Myocyte (in vitro differentiated cells): ENCODE measurements at places on chromosomes 12 and 14. TPM values are rescaled to one million over a fixed set of nuclear protein-coding genes. Genes with fewer than 3 reads are reported as not detected.

DNA sequence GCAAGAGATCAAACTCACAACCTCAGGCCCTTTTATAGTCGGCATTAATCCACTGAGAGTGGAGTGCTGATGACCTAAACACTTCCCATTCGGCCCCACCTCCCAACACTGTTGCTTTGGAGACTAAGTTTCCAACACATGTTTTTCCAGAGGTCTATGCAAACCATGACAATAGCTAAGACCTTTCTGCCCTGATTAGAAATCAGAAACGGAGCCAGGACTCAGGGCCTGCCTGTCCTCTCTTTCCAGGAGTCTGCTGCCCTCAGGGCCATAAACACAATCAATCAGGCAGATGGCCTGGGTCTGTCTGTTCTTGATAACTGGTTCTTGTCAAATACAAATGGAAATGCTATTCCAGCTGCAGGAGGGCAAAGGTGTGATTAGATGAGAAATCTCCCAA, 97.2 kb upstream of the PSMC1 start:
- no peak for DNase-seq

- DNase-seq: peak; percentile 37
Observed at GRCh38 chr14:100679707-100680438, 46.8 kb upstream of the DLK1 start.

- no peak for DNase-seq
Observed at GRCh38 chr12:2260441-2260840, 207.7 kb downstream of the CACNA1C start.

DNA sequence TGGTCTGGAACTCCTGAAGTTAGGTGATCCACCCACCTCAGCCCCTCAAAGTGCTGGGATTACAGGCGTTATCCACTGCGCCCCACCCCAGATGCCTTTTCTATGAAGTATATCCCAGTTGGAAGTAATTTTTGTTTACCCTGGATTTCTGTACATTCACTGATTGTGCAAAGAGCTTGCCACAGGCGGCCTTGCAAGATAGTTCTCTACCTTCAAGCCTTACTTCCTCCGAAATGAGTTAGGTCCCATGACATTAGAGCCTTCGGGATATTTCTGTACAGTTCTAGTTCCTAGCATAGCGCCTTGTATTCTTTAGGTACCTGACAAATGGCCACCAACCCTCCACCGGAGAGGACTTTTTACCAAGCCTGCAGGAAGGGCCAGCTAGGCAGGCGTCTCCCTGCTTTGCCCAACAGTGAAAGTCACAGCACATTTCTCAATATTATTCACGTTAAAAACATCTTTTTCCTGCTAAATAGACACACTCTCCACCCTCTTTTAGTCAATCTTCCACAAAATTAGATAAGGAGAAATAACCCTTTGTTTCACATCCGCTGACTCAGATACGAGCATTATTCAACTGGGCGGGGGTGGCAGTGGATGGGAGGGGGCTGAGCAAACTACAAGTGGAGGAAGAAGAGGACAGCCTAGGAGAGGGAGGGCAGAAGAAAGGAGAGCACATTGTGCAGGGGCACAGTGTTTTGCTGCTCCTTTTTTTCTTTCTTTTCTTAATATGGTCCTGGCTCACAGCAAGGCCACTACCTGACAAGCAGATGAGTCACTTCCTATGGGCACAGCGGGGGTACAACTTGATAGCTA, 40.0 kb upstream of the CAPRIN2 start:
- no peak for DNase-seq

DNA sequence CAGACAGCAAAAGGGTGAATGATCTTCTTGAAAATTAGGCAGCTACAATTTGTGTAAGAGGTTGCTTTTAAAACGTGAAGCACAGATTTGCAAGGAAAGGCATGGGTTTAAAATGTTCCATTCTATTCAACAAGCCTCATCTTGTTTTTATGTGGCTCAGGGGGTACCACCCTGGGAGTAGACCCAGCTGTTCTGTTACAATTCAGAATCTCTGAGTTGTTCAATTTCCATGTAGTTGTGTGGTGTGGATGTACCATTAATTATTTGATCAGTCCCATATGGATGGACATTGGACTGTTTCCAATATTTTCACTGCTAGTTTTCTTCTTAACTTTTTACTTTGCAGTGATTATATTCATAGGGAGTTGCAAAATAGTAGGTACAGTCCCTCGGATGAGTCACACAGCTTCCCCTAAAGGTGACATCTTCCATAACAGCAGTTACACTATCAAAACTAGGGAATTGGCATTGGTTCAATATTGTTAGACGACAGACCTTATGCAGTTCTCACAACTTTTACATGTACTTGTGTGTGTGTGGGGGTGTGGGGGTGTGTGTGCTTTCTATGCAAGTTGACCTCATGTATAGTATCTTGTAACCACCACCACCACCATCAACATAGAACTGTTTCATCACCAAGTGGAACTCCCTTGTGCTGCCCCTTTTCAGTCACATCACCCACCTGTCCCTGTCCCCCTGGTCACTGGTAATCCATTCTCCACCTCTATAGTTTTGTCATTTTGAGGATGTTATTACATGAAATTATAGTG, 59.0 kb upstream of the CAPRIN2 start:
- DNase-seq: no peak

GRCh38 chr12:47812797-47813510, 6.7 kb downstream of the HDAC7 start:
- peak; percentile 88 for DNase-seq

GRCh38 chr12:95648990-95649791, 97.9 kb upstream of the USP44 start:
- DNase-seq: peak; percentile 64

DNA sequence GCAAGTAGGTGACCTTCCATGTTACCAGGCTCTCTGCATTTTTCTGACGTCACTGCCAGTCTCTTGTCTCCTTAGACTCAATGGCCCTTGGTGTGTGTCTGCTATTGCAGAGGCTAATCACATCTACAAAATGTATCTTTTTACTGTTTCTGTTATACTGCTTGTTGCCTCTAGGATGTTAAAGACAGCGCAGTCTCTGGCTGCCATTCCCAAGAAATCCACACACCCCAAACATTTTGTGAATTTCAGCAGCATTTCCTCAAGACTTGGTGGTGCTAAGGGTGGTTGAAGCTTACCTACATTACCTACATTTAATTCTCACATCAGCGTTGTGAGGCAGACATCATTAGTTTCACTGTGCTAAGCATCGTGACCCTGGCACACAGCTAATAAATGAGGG, 87.2 kb downstream of the C12orf75 start:
- peak; percentile 7 for DNase-seq

GRCh38 chr14:93960108-93960475, 16.3 kb downstream of the ASB2 start:
- no peak for DNase-seq

DNA sequence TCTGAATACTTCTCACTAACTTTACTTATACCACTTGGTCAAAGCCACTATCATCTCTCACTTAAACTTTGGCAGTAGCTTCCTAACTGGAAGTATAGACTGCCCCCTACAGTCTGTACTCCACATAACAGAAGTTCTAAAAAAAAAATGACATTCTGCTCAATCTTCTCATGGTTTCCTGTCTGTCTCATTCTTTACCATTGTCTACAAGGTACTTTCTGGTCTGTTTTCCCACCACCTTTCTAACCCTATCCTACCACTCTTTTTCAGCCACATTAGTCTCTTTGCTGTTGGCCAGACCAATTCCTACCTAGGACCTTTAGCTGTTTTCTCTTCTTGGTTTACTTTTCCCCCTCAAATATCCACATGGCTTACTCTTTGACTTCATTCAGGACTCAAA, 14.7 kb downstream of the CPSF6 start:
- DNase-seq: peak; percentile 41

GRCh38 chr14:51093371-51094281, 1.3 kb downstream of the TRIM9 start:
- peak; percentile 49 for DNase-seq

- no peak for DNase-seq
Observed at GRCh38 chr12:128268379-128268995, 1.5 kb downstream of the TMEM132C start.

DNA sequence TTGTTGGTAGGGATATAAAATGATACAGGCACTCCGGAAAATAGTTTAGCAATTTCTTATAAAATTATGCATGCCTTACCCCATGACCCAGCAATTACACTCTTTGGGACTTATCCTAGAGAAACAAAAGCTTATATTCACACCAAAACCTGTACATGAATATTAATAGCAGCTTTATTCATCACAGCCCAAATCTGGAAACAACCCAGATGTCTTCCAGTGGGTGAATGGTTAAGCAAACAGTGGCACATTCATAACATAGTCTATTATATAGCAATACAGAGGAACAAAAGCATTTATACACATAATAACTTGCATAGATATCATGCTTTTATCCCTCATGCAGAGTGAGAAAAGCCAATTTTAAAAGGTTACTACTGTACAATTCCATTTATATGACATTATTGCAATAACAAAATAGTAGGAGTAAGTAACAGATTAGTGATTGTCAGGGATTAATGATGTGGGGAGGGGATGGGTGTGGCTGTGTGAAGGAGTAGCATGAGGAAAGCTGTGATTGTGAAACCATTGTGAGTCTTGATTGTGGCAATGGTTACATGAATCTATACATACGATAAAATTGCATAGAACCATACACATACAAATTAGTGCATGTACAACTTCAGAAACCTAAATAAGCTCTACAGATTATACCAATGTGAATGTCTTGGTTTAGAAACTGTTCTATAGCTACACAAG, 363.1 kb upstream of the OR4E1 start:
- no peak for DNase-seq

DNA sequence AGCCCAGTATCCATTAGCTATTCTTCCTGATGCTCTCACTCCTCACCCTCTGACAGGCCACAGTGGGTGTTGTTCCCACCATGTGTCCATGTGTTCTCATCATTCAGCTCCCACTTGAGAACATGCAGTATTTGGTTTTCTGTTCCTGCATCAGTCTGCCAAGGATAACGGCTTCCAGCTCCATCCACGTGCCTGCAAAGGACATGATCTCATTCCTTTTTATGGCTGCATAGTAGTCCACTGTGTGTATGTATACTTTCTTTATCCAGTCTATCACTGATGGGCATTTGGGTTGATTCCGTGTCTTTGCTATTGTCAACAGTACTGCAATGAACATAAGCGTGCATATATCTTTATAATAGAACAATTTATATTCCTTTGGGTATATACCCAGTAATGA, 8.9 kb downstream of the ATG2B start:
- no peak for DNase-seq

DNA sequence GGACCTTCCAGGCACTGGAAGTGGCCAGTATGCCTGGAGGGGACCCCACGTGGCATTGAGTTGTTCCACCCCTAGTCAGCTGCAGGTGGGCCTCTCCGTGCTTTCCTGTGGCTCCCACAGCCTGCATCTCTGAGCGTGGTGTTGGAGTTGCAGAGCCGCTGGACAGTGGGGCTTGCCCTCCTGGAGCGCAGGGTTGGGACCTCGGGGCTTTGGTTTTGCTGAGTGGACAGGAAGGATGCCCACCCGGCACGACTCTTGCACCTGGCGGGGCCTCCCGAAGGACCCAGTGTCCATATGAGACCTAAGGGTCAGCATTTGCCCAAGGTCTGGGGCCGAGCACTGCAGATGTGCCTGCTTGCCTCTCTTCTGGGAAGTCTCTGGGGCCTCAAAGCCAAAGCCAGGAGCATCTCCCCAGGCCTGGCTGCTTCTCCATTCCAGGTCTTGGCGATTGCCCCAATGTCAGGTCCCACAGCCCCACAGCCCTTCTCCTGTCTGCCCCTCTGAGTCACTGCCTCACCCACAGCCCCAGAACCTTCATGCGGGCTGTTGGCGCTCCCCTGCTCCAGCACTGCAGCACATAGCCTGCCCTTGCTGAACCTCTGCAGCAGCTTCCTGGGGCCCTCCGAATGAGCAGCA, 1.5 kb downstream of the PACS2 start:
- peak; percentile 55 for DNase-seq

DNA sequence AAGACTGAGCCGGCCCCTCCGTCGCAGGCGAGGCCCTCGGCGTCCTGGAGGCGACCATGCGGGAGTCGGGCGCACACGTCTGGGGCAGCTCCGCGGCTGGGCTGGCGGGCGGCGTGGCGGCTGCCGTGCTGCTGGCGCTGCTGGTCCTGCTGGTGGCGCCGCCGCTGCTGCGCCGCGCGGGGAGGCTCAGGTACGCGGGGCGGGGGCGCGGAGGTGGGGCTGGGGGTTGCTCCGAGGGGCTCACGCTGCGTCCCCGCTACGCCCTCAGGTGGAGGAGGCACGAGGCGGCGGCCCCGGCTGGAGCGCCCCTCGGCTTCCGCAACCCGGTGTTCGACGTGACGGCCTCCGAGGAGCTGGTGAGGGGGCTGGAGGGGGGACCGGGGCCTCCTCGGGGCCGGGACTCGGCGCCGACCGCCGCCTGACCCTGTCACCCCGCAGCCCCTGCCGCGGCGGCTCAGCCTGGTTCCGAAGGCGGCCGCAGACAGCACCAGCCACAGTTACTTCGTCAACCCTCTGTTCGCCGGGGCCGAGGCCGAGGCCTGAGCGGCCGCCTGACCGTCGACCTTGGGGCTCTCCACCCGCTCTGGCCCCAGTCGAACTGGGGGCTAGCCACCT, 7.8 kb downstream of the AMN start:
- DNase-seq: no peak

DNA sequence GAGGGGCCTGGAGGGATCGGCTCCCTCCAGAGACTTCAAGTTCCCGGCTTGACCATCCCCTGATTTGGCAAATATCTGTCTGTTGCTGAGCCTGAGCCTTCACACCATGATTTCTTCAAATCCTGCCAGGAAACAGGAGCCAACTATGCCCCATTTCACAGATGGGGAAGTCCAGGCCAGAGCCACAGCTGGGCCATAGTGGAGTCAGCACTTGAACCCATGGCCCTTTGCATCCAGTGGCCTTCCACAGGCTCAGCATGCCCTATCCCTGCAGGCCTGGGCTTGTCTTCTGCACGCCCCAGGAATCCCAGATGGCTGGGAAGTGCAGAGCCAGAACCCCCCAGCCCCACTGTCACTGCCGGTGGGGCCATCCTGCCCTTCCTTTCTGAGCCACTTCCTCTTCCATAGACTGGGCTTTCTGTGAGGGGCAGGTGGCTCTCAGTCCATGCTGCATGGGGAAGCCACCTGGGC, 44.9 kb downstream of the CYP46A1 start:
- no peak for DNase-seq

GRCh38 chr14:106831322-106831720, 1304.9 kb downstream of the TMEM121 start:
- DNase-seq: peak; percentile 10

- no peak for DNase-seq
Observed at GRCh38 chr12:72135021-72135301, 137.2 kb upstream of the TRHDE start.

MANSC1 gene
- 0.10 and 0.21 TPM in 2 replicates for total RNA-seq

WSCD2 gene
- total RNA-seq: not detected in 2 replicates

TAS2R7 gene
- total RNA-seq: not detected in 2 replicates

DTX1 gene
- total RNA-seq: 0.13 TPM in 1 of 2 replicates, not detected in the other

A2M gene
- total RNA-seq: 0.99 and 18.9 TPM in 2 replicates

NFYB gene
- total RNA-seq: 12.8 and 33.2 TPM in 2 replicates

RABGGTA gene
- 26.3 TPM in 2 replicates for total RNA-seq

ITPK1 gene
- 19.1 and 23.0 TPM in 2 replicates for total RNA-seq

JPH4 gene
- total RNA-seq: not detected in 2 replicates

CCDC175 gene
- not detected in 2 replicates for total RNA-seq

ARL1 gene
- total RNA-seq: 73.6 and 117 TPM in 2 replicates

KCTD10 gene
- 26.9 and 37.8 TPM in 2 replicates for total RNA-seq

KLRD1 gene
- total RNA-seq: under 0.01 and 0.03 TPM in 2 replicates

FMNL3 gene
- total RNA-seq: 16.7 and 18.8 TPM in 2 replicates
